ENCODE measurements at places on chromosomes 1 and 21. TPM values are rescaled to one million over a fixed set of nuclear protein-coding genes. Genes with fewer than 3 reads are reported as not detected.

LEMD1 gene
- not detected for total RNA-seq

ARHGAP29 gene
- 36.7 TPM for total RNA-seq

LYST gene
- total RNA-seq = 23.7 TPM

FOXO6 gene
- not detected for total RNA-seq

CDC42BPA gene
- total RNA-seq = 47.8 TPM

FCGR3A gene
- total RNA-seq = not detected

LACTBL1 gene
- total RNA-seq = not detected

TMPRSS2 gene
- total RNA-seq = not detected

VPS13D gene
- 40.4 TPM for total RNA-seq

TMEM63A gene
- 22.5 TPM for total RNA-seq

HSPB7 gene
- total RNA-seq = 3.3 TPM

ELF3 gene
- total RNA-seq = under 0.01 TPM
